ENCODE measurements at places on chromosomes 4 and X.
A peak's percentile ranks its signal among the peaks of the same experiment; 100 is the strongest.

DNA sequence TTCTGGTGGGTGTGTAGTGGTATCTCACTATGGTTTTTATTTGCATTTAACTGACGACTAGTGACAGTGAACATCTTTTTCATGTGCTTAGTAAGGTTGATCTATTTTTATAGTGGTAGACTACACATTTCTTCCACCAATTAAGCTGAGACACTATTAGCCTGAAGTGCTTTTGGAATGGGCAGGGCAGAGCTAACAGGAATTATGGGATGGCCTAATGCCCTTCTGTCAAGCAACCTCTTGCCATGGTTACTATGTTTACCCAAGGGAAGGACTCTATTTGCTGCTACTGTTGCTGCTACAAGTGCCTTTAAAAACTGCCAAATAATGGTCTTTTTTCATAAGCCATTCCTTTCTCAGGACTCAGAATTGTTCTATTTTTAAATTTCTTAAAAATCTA lies 676.7 kb upstream of the ACTRT1 start:
- DNase-seq, result no peak

DNA sequence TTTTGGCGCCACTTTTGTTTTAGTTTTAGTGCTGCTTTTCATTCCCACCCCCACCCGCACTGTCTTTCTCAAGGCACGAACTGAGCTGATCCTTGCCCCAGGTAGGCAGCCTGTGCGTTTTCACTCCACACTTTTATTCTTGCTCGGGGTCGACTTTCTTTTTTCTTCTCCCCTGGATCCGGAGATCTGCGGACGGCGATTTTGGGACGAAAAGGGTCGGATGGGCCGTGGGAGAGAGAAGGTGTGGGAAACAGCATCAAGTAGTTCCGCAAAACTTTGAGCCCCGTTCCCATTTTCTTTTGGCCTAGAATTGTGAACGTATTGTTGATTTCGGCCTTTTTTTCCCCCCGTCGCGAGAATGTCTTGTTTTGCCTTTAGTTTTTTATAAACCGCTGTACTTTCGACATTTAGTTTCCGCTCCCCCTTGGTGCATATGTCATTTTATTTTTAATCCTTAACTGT lies 531 bp downstream of the STAG2 start:
- DNase-seq, result peak; percentile 6

- no peak for DNase-seq
Measured at GRCh38 chr4:175875993-175876771, 64.1 kb upstream of the GPM6A start.

DNA sequence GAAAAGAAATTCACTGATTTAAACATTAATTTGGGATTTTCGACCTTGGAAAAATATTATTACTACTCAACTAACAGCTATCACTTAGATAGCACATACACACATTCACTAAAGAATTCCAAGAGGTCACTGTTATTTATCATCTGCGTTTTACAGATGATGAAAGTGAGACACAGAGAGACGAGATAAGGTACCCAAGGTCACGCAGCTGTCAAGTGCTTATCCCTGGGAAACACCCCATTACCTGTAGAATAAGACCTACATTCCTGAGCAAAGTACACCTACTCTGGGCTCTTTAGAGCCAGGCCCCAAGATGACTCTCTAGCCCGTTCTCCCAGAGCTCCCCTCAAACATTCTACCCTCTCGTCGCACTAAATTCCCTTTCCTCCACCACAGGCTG lies 48.6 kb downstream of the HAUS3 start:
- DNase-seq, result no peak

DNA sequence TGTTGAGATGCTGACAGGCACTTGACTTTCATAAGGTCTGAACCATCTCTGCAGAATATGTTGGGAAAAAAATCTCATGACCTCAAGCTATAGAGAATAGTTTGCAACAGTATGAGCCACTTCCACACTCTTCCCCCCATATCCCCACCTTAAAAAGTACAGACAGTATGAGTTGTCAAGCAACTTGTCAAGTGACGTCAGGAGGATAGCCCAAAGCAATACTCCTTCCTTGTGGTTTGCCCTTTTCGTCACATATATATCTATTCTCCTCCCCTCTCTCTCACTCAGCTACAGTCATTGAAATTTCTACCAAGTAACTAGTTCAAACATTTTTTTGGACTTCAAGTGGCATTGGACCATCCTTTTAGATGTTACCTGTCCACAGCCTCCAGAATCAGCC lies 67.7 kb downstream of the MCF2 start:
- no peak for DNase-seq

DNA sequence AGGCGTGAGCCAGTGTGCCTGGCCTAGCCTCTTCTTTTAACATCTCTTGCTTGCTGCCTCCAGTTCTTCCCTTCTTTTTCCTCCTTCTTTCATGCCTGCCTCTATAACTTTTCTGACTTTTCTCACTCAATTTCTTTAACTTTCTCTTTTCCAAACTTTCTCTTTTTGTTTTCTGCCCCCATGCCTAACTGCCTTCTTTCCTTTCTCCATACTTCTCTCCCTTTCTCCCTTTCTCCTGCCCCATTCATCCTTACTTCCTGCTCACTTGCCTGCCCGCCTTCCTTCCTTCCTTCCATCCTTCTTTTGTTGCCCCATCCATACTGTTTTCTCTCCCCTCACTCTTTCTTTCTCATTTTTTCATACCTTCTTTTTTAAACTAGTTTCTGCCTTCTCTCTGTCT lies 105.2 kb downstream of the RBMX2 start:
- no peak for DNase-seq

DNA sequence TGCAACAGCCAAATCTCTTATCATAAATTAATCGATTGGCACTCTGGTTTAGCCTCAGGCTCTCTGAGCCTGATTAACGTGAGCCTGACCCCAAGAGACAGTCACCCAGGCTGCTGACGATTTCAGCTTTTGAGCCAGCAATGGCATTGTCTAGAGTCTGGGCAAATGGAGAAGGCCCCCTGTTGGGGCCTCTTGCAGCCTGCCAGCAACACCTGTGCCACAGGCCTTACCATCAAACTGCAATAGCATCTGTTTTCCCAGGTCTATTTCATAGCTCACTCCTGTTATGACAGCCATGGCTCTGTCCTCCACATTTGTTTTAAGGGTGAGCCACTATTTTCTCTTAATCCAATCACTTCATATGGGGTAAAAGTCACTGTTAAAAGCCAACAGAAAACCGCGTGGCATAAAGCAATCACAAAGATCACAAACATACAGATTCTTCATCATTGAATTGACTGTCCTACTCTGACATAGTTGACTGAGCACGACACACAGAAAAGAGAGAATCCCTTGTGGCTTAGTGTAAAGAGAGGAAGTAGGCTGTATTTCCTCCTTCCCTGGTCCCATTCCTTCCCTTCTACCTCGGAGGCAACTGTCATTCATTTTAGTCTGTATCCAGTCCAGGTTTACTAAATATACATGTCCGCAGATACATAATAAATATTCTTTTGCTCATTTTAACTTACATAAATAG lies 47.8 kb downstream of the SLC9A7 start:
- DNase-seq, result no peak

GRCh38 chr4:176422001-176422400 lies 102.2 kb downstream of the SPCS3 start:
- no peak for DNase-seq

- DNase-seq, result no peak
Measured at GRCh38 chr4:2438822-2439718, 20.3 kb downstream of the CFAP99 start.

DNA sequence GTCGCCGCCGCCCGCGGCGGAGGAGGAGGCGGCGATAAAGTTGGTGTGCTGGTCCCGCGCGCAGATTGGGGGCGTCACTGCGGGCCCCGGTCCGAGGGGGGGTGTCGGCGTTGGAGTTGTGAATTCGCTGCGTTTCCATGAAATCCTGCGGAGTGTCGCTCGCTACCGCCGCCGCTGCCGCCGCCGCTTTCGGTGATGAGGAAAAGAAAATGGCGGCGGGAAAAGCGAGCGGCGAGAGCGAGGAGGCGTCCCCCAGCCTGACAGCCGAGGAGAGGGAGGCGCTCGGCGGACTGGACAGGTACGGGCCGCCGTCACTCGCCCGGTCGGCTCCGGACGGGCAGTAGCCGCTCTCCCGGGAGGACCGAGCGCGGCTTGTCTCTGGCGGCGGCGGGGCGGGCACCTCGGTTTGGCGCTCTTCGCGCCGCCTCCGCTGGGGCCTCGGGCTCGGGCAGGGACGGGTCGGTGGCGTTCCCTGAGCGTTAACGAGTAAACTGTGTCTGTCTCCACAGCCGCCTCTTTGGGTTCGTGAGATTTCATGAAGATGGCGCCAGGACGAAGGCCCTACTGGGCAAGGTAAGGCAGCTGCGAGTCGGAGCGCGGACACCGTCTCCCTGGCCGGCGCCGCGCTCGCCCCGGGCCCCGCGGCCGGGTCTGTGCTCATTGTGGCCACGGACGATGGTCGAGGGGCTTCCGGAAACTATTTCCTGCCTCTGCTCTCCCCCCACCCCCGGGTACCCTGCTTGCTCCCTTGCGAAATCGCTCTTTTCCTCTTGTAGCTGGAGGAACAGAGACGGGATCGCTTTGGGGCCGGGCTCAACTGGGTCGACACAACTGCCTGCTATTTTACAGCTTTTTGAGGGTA lies 658 bp downstream of the KDM6A start:
- peak; percentile 24 for DNase-seq

DNA sequence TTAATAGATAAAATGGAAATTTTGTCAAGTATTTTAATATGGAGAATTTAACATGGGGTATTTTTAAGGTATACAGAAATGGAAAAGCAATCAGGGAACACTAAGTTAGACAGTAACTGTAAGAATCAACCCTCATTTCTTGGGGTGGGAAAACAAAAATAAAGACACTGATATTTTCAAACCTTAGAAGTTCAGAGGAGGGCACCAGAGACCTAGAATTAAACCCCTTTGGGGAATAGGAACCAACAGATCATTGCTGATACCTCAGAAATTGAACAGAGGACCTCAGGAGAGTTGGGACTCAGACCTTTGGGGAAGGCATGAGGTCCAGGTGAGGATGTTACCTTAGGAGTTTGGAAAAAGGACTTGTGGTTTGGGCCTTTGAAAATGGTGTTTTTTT lies 435.6 kb downstream of the TMA16 start:
- DNase-seq, result no peak

DNA sequence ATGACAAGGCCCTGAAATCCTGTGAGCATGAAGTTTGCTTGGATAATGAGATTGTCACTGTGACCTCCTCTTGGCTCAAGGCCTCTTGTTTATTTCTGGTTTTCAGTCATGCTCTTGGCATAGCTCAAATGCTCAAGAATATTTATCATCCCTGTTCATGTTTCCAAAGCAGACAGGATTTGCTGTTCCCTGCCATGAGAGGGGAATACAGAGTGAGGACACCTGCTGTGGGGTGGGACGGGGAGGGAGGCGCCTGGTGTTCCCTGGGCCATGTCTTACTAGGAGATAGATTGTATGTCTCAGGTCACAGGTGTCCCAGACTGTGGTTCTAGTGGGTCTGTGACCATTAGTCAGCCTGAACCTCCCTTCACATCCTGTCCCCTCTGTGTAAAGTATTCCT lies 34.9 kb upstream of the SH3RF1 start:
- no peak for DNase-seq

GRCh38 chr4:5814421-5814820 lies 78.5 kb downstream of the CRMP1 start:
- no peak for DNase-seq

- peak; percentile 3 for DNase-seq
Measured at GRCh38 chrX:54248309-54248708, 65.3 kb upstream of the FAM120C start.

GRCh38 chrX:66872771-66873170 lies 233.9 kb upstream of the EDA2R start:
- no peak for DNase-seq

- DNase-seq, result no peak
Measured at GRCh38 chr4:7782783-7783182, 156.9 kb downstream of the AFAP1 start.

- no peak for DNase-seq
Measured at GRCh38 chr4:186887291-186887700, 163.6 kb upstream of the FAT1 start.

DNA sequence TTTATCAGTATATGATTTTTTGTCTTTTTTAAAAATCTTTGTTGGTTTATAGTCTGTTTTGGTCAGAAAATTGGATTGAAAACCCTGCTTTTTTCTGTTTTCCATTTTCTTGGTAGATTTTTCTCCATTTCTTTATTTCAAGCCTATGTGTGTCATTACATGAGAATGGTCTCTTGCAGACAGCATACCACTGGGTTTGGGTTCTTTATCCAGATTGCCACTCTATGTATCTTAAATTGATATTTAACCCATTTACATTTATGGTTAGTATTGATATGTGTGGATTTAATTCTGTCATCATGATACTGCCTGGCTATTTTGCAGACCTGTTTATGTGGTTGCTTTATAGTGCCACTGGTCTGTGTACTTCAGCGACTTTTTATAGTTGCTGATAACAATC lies 239.9 kb upstream of the NDST4 start:
- no peak for DNase-seq

DNA sequence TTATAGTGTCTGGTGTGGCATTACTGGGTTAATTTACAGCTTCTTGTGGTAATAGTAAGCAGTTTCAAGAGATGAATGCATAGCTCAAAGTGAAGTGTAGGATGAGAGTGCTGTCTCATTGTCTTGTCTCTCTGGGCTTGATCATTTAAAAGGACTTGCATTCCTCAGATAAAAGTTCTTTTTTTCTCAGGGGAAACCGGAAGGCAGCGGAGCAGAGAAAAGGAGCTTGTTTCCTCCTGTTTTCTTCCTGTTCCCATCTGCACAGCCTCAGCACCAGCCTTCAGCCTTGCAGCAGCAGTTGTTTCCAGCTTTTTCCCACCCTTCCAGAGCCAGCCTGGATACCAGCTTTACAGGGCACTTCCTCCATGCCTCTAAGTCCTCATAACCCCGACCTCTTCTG lies 61.4 kb upstream of the LGI2 start:
- no peak for DNase-seq

- DNase-seq, result no peak
Measured at GRCh38 chrX:44675362-44676024, 132.8 kb upstream of the FUNDC1 start.

DNA sequence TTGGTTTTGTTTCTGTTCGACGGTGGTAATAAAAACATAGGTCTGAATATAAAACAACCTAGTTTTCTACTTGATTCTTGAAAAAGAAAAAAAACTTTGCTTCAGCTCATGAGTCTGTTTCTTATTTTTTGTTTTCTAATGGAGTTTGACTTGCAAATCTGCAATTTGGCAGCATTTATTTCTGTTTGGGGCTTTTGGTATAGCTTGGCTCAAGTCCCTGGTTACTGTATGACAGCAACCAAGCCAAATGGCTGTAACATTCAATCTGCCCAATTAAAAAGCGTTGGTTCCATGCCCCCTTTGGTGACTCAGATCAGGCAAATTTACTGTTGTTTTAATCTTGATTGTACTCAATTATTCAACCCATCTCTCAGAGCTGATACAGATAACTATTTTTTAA lies 263.4 kb downstream of the GRIA3 start:
- no peak for DNase-seq

GRCh38 chrX:110402091-110402849 lies 43.6 kb downstream of the RTL9 start:
- no peak for DNase-seq

DNA sequence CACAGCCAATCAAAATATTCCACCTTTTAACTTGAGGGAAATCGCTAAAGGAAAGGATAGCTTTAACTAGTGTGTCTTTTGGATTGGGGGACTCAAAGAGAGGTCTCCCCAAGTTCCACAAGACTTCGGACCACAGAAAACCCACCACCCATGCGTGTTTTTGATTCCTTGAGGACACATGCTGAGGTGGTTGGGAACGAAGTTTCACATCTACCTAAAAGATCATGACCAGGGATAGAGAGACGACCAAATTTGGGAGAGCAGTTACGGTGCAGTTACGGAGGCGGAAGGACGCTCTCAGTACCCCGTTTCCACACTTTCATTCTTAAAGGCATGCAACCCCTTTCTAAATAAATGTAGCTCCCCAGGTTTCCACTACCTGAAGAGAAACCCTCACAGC lies 1.1 kb downstream of the PCYT1B start:
- DNase-seq, result no peak

GRCh38 chrX:17592117-17592516 lies 145.2 kb upstream of the SCML1 start:
- no peak for DNase-seq

Data from CD4-positive, alpha-beta T cell treated with Interleukin-4 for 4 hours (primary cell).